NCI-H226 (cell line): ENCODE measurements at places on chromosomes 4 and X.

DNA sequence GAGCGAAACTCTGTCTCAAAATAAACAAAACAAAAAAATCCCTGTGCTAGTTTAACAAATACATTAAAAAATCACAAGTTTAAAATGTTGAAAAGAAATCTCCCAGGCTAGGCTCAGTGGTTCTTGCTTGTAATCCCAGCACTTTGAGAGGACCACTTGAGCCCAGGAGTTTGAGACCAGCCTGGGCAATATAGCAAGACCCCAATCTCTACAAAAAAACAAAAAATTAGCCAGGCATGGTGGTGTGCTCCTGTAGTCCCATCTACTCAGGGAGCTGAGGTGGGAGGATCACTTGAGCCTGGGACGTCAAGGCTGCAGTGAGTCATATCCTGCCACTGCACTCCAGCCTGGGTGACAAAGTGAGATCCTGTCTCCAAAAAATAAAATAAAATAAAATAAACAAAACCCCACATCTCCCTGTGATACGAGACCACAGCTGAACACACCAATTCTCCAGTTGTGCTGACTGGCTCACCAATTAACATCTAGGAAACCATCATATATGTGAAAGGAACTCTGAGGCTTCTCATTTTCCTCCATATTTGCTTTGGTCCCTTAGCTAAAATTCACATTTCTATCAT, 7.3 kb downstream of the RPS4X start:
- peak; percentile 21 for DNase-seq

DNA sequence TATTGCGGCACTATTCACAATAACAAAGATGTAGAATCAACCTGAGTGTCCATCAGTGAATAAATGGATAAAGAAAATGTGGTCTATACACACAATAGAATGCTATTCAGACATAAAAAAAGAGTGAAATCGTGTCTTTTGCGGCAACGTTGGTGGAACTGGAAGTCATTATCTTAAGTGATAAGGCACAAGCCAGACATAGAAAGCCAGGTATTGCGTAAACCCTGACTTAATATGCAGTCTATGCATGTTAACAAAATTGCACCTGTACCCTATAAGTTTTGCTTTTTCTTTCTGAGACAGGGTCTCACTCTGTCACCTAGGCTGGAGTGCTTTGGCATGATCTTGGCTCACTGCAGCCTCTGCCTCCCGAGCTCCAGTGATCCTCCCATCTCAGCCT, 28.6 kb downstream of the KIAA0232 start:
- DNase-seq: no peak

DNA sequence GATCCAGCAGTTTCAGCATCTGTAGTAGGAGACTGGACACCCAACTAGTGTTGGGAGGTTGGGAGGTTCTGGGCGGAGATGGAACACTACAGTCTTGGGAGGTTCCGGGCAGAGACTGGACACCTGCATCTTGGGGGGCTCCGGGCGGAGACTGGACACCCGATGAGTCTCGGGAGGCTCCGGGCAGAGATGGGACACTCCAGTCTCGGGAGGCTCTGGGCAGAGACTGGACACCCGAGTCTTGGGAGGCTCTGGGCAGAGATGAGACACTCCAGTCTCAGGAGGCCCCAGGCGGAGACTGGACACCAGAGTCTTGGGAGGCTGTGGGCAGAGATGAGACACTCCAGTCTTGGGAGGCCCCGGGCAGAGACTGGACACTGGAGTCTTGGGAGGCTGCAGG, 29.5 kb upstream of the LANCL3 start:
- no peak for DNase-seq

DNA sequence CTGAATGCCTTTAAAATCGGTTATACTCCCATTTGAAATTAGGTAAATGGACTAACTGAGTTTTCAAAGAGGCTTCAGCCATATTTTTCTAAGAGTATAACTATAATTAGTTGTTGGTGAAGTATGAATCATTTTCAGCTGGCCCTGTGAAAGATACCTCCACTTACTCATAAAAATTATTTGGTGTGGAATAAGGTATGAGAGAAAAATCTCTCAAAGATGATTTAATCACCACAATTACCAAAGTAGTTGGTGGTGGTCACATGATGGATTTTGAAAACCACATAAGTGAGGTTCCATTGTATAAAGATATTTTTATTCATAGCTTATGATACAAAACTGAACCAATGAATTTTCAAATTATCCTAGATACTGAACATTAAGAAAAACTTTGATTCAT, 9.0 kb upstream of the KLHL2 start:
- no peak for DNase-seq

DNA sequence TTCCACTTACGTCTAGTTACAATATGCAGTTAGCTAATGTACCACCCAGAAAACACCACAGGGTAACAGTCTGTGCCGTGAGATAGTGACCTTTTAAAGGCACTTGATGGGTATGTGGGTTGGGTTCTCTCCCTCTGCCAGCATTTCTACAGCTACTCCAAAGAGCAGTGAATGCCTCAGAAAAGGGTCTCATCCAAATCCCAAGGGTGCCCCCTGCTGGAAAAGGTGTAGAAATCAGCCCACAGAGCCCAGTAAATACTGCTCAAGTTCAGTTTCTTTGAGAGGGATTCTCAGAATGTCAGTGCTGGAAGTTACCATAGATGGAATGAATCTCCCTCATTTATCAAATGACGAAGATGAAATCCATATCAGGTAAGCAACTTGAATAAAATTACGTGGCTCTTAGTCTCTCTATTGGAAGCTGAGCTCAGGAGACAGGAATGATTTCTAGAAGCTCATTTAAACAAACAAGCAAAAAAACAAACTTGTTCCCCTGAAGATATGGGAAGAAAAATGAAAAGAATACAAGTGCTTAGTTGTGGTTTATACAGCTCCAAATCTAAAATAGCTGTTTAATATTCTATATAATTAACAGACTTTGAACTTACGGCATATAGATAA, 9.5 kb downstream of the RNF175 start:
- DNase-seq: peak; percentile 61
